Stimulated activated CD8-positive, alpha-beta memory T cell treated with anti-CD3 and anti-CD28 coated beads, Interleukin-4, amount 100 ng/mL, for 4 hours (primary cell): ENCODE measurements at places on chromosomes 4 and X.

GRCh38 chr4:110998320-110998719 lies 375.4 kb upstream of the PITX2 start:
- no peak for DNase-seq

DNA sequence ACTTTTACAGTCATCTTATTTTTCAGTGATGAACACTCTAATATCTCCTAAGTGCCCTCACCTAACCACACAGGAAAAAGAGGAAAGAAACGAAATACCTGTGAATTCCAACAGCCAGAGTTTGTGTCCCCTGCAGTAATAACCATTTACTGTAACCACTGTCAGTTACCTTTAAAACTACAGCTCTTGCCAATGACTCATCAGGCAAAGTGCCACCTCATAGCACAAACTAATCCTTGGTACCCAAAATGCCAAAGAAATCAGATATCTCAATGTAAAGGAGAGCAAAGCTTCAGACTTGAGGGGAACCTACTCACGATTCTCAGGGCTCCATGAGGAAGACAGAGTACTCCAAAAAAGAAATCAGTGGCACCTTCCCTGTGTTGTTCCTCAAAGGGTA lies 146.5 kb downstream of the NDST3 start:
- no peak for DNase-seq

DNA sequence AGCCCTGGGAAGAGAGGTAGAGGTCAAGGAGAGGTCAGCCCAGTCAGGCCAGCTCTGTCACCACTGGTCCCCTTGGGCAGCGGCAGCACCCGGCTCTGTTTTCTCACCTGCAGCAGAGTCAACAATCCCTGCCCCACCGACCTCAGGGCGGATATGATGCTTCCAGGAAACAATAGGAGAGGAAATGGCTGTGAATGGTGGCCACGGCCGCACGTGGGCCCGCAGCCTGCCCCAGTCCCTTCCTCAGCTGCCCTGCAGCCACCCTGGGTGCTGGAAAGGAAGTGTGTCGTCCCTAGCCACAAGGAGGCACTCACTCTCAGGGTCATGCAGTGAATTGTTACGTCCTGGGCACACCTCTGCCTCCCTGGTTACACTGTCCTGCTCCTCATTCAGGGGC lies 92.5 kb upstream of the ENPP6 start:
- DNase-seq = no peak

GRCh38 chr4:77308843-77309242 lies 151.8 kb downstream of the CCNG2 start:
- no peak for DNase-seq

DNA sequence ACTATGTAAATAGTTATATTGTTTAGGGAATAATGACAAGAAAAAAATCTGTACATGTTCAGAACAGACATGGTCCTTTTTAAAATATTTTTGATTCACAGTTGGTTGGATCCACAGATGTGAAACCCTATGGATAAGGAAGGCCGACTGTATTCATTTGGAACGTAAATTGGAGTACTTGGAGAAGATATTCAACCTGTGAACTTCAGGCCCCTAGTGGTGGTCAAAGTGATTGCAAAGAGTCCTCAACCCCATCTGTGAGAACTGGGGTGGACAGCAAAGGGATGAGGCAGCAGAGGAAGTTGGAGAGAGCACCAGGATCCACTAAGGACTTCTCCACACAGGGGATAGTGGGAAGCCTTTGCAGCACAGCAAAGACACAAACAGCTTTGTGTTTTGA lies 6.2 kb upstream of the CXCL13 start:
- no peak for DNase-seq

DNA sequence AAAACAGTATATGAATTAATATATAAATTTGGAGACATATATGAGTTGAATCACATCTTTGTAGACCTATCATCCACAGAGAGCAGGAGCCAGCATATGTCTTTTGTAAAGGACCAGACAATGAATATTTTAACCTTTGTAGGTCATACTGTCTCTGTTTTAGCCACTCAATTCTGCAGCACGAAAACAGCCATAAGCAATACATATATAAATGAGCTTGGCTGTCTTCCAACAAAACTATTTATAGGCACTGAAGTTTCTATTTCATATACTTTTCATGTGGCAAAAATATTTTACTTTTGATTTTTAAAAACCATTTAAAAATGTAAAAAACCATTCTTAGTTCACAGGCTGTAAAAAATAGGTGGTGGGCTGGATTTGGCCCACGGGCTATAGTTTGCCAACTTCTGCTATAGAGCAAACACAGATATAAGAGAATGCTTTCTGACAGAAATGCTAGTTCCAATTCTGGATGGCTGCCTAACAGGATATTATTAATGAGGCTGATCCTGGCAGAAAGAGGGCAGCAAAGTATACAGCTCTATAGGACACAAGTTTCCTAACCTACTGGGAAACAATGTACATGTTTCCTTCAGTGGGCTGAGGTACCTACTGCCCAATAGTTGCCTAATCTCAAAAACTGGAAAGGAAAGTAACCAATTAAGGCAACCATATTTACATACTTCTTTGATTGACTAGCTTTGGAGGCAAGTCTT lies 58.1 kb upstream of the UCP1 start:
- DNase-seq = no peak

GRCh38 chr4:115596265-115597001 lies 483.0 kb upstream of the NDST4 start:
- no peak for DNase-seq

- no peak for DNase-seq
Observed at GRCh38 chrX:149221230-149221629, 283.9 kb downstream of the IDS start.

GRCh38 chr4:156799121-156799589 lies 172.4 kb downstream of the PDGFC start:
- no peak for DNase-seq

DNA sequence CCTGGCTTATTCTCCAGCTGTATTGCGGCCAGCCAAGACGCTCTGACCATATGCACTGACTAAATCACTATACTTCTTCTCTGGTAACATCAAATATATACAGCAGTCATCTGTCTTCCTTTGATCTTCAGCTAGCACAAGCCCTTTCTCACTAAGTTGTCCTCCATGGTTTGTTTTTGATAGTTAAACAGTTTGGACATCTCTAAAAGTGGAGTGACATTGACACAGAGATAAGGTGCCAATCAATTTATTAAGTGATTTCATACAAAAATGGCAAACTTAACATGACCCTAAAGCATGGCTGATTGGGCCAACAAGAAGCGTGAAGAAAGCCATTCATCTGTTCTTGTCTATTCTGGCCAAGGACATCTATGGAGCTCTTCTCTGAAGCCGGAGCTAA lies 334.9 kb downstream of the NKX6-1 start:
- no peak for DNase-seq

GRCh38 chr4:115272185-115272584 lies 158.8 kb upstream of the NDST4 start:
- DNase-seq = no peak

DNA sequence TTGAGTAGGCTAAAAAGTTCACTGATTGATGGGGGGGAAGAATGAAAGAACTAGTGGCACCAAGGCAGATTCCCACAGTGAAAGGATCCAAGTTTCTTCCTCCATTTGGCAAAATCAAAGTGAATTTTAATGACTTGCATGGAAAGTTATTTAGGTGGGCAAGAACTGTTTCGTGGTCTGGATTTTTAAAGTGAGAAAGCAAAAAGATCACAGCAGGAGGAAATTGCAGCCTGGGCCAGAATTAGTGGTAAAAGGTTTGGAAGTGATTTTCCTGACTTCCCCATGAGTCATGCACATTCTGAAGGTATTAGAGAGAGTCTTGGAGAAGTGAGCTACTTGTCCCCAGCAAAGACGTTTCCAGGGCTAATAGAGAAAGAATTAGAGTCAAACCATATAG lies 207.8 kb downstream of the ANTXR2 start:
- DNase-seq = no peak

- no peak for DNase-seq
Observed at GRCh38 chr4:24150034-24150433, 260.2 kb upstream of the PPARGC1A start.

GRCh38 chrX:112368371-112368770 lies 285.8 kb upstream of the TRPC5 start:
- no peak for DNase-seq

- DNase-seq = no peak
Observed at GRCh38 chr4:151322570-151322969, 2.8 kb downstream of the SH3D19 start.

DNA sequence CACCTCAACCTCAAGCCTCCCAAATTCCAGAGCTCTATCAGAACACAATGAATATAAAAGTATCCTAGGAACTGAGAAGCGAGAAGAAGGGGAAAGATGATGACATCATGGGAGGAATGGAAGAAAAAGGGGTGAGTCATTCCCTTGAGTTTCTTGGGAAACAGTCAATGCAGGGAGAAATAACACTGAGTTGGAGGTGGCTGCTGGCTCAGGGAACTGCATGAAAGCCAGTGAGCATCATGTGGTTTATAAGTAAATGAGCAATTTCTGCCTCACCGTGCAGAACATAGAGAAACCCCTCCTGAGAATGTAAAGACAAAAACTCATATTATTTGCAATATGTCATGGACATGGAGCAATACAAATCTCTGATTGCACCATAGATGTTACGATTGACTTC lies 73.3 kb downstream of the SHOX start:
- DNase-seq = no peak

DNA sequence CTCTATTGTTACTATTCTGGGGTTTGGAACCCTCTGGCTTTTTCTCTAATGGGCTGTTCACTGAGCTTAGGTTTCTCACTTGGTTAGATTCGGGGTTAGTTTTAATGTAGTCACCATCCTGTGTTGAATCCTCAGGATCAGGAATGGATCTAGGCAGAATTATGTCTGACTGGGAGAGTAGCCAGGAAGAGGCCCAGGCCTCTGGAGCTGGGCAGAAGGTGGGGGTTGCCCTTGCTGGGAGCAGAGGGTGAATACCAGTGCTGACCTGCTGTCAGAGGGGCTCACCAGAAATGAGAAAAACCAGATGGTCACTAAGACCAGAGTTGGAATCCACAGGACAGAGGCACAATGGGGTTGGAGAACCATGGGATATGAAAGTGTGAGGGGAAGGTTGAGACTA lies 126.6 kb upstream of the SLC4A4 start:
- no peak for DNase-seq

DNA sequence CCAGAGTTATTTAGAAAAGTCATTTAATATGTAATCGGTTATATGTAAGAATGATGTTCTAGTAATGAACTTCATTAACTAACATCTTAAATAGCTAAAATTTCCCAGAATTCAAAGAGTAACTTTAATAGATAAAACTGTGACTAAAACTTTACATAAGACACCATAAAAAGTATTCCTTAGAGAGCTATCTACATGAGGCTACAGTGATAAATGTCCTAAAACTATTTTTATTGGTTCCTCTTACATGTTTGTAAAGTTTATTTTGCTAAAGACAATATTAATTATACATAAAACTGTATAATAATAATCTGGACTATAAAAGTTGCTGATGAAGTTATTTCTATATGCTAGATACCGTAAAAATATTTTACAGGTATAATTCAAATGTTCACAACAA lies 897.7 kb upstream of the EPHA5 start:
- no peak for DNase-seq

DNA sequence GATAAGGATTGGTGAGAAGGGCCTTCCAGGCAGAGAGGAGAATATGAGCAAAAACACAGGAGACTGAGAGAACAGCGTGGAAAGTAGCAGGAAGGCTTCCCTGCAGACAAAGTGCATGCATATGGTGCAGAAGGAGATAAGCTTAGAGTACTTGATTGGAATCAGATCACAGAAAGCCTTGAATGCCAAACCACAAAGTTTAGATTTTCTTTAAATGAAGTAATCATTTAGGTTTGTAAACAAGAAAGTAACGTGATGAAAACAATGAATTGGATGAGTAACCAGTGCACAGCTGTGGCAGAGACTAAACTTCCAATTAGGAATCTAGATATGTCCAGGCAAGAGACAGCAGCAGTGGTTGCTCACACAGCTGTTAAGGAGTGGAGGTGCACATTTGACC lies 83.8 kb upstream of the C1QTNF7 start:
- DNase-seq = no peak
